Stimulated activated CD8-positive, alpha-beta memory T cell treated with anti-CD3 and anti-CD28 coated beads, Interleukin-12 subunit alpha, Interleukin-12 subunit beta, amount 100 ng/mL, for 1 hour (primary cell): ENCODE measurements at places on chromosomes 11 and 22.

GRCh38 chr11:75347781-75348566, 3.5 kb downstream of the ARRB1 start:
- DNase-seq, result no peak

- DNase-seq, result peak; percentile 68
Observed at GRCh38 chr22:49962012-49962750, 1.6 kb downstream of the PIM3 start.

DNA sequence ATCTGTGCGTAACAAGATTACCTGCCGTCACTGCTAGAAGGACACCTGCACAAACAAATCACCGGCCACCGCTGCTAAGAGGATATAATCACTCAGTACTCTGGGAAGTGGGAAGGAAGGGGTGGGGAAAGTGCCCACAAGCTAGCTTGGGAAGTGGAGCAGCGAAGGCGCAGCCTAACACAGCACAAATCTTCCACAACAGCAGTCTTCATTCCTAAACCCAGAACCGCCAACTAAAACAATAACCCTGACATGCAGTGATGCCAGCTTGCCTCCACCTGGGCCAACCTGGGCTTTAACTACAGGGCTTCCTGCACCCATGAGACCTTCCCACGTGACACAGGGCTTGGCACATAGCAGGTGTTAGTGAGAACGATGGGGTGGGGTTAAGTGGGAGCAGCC, 5.1 kb downstream of the DGCR2 start:
- DNase-seq, result no peak

DNA sequence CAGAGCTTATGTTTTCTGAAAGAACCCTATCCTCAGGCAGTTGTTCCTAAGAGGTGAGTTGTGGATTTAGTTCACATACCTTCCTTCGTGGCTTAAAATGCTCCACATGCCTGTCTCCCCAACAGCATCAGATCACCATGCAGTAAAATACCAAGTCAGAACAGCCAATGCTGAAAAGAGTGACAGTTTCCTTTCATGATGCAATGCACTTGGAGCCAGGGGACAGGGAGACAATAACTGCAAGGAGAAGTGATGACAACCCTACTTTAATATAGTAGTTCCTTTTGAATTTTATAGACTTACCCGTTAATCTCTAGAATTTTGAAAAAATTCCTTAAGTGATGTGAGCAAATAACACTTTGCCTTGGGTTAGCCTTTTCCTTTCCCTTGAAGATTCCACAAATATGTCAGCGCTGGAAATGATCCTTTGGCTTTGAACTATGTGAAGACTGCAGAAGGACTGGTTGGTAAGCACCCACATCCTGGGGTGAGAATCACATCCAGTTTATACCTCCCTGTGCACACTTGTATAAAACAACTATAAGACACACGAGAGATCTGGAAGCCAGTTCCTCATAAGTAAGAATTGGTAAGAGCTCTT, 71.2 kb downstream of the PIWIL4 start:
- no peak for DNase-seq

GRCh38 chr11:77386178-77386577, 84.7 kb upstream of the GDPD4 start:
- DNase-seq, result no peak

DNA sequence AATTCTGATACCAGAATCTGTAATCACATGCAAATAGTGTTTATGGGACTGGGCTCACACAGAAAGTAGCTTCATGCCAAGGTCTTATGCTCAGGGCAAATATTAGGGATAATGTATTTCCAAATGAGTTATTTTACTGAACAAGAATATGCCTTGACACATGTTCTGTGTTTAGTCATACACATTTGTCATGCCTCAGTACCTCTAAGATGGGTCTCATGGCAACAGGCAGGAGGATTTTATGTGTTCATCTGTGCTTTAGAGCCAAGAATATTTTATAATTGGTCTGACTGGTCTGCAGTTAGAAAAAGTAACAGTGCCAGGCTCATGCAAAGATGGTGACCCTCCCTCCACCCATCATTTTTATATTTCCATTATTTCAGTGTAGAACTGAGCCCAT, 49.1 kb downstream of the JAM3 start:
- DNase-seq, result no peak

GRCh38 chr22:43235445-43236409, 48.8 kb upstream of the TTLL12 start:
- DNase-seq, result no peak

DNA sequence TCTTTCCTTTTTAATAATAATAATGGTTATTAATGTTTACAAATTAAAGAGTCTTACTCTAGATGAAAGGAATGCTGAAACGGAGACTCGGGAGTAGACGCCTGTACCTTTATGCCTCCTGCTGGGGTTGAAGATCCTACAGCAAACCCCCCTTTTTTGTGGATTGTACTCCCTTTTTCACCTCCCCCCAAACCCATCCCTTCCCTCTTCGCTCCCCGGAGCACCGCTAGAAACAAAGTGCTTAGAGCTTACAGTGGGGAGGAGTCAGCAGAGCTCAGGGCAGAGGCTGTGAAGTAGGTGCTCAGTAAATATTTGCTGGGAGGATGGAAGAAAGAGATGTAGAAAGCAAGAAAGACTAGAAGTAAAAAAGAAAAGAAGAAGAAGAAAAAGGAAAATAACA, 169.7 kb downstream of the NXPE2 start:
- no peak for DNase-seq

- no peak for DNase-seq
Observed at GRCh38 chr11:134372961-134373360, 39.1 kb downstream of the B3GAT1 start.

- DNase-seq, result no peak
Observed at GRCh38 chr11:78666675-78667160, 92.1 kb upstream of the NARS2 start.
